ENCODE measurements at places on chromosomes 6 and 20. TPM values are rescaled to one million over a fixed set of nuclear protein-coding genes. Genes with fewer than 3 reads are reported as not detected.

The KCNK17 gene
- total RNA-seq, result 1.1 TPM

The EEF1A2 gene
- 139 TPM for total RNA-seq

The DNAH8 gene
- 1.3 TPM for total RNA-seq

The MCHR2 gene
- total RNA-seq, result not detected

The MATN4 gene
- 0.99 TPM for total RNA-seq
